ENCODE measurements at places on chromosomes 11 and 22.
A peak's percentile ranks its signal among the peaks of the same experiment; 100 is the strongest.

DNA sequence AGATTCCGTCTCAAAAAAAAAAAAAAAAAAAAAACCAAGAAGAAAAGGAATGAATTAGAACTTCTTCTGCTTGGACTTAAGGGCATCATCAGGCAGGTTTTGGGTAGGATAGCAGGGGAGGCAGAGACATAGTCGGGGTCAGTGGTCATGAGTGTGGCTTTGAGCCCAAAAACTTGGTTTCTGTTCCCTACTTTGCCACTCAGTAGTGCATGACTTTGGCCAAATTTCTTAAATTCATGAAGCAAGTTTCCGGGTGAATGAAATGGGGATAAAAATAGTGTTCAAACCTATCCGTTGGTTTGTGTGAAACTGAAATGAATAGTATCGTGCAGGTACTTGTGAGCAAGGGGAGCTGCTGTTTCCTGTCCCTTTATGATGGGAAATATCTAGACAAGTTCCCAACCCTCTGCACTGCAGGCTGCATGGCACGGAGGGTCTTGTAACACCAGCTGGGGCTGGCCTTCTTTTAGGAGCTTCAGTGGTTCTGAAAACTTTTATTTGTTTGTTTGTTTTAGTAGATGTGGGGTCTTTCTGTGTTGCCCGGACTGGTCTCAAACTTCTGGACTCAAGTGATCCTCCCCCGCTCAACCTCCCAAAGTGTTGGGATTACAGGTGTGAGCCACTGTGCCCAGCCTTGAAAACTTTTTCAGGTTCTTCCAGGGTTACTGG is 18.4 kb downstream of the NEAT1 start:
- DNase-seq = no peak

DNA sequence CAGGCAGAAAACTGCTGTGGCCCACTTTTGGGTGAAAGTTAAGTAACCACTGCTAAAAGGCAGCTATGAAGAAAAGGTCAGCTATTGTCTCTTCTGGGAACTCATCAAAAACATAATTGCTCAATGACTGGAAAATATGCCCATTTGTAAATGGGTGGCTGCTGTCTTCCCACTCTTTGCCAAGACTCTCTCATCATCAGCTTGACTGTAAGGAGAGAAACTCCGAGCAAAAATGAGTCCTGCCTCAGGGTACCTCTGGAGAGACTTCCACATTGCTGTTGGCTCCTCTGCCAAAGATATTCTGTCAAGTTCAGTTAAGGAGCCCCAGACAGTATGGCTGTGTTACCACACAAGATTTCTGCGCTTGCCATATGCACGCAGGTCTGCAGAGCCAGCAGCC is 138.7 kb downstream of the BBOX1 start:
- no peak for DNase-seq

DNA sequence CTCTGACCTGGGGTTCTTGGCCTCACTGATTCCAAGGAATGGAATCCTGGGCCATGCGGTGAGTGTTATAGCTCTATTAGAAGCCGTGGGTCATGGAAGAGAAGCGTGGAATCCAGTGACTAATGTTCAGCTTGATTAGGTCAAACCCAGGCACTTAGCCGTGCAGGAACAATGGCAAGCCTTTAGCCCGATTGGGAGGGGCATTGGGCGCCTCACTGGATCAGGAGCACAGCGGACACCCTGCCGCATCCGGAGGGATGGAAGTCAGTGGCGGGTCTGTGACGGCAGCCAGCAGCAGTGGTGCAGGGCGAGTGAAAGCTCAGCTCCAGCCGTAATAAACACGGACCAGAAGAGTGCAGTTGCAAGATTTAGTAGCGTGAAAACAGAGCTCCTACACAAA is 20.5 kb upstream of the SLC17A6 start:
- DNase-seq = no peak

GRCh38 chr11:73376803-73377629 is 817 bp downstream of the RELT start:
- DNase-seq = peak; percentile 56

DNA sequence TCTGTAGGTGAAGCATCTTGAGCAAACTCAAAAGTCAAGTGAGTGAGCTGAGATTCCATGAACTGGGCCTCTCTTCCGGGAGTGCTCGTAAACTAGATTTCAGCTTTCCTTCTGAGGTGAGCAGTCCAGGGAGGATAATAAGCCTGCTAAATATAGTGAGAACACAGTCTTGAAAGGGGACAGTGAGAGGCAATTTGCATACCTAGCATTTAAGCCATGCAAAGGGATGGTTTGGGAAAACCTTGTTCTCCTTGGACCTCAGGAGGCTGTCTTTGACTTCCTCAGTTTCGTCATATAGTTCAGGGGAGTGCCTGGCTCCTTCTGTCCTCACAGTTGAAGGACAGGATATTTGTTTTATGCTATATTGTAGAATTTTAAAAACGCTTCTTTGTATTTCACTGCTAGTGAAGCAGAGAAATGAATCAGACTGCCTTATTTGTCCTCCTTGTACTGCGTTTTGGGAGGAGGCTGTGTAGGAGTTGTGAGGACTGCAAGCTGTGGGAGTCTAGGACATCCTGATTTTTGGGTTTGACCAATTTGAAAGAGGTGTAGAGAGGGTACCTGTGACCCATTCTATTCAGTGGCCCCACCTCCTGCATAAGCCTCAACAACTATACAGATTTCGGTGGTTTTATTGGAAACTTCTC is 11.0 kb upstream of the SORL1-AS1 start:
- no peak for DNase-seq

DNA sequence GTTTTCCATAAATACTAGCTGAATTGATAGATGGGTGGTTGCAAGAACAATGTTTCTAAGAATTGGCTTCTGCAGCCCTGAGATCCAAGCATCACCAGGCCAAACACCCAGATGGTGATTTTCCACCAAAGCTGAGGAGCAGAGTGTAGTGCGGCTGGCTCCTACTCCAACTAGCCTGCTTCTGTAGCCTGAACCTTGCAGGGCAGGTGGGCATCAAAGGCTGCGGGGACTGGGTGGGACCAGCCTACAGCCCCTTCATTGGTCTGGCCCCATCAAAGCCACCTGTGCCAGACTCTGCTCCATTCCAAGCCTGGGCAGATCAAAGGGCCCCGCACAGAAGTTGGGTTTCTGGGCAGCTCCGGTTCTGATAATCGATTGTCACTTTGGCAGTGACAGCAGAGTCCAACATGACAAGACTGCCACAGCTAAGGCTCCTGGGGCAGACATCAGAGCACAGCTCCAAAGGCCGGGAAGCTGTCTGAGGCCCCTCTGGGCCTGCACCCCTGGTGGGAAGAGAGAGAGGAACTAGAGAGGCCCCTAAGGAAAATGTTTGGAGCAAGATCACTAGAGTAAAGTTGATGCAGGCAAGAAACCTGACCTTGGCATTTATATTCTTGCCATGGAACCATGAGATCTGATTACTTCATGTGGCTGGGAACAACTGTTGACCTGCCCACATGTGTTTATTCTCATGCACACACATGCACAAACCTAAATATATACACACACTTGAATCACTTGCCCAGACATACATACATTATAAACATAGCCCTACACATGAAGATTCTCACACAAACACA is 582.9 kb downstream of the INSC start:
- no peak for DNase-seq

DNA sequence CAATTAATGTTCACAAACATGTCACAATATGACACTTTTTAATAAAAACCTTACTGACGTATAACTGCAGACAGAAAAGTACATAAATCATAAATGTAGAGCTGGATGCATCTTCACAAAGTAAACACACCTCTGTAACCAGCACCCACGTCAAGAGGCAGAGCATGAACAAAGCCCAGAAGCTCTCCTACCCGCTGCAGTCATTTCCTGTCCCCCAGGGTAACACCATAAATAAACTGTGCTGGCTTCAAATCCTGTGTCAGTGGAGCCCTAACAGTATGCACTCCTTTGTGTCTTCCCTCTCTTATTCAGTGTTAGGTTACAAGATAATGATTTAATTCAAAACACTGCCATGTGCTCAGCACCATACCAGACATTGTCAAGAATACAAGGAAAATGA is 5.7 kb downstream of the SYT13 start:
- no peak for DNase-seq

DNA sequence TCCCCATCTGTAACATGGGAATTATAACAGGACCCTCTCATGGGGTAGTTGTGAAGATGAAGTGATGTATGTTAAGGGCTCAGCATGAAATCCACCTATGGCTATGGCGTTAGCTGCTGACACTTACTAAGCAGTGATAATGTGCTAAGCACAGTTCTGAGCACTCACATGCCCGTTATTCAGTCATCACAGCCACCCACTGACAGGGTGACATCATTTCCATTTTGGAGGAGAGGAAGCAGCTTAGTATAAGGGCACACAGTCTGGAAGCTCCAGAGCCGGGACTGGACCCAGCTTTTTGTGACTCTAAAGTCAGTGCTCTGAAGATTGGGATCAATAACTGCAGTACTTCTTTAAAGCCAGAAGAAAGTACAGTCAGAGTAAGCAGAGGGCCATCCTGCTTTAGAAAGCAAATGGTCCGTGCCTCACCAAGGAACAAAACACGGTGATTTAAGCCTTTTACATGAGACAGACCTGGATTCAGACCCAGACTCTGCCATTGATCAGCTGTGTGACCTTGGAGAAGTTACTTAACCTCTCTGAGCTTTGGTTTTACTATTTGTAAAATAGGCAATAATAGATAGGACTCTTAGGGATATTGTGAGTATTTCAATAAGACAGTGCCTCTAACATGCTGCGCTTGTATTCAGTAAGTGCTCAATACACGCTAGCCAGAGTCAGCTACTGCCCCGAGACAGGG is 61.5 kb downstream of the SGSM1 start:
- no peak for DNase-seq

- DNase-seq = no peak
Measured at GRCh38 chr11:47354913-47355282, 2.4 kb upstream of the MYBPC3 start.

DNA sequence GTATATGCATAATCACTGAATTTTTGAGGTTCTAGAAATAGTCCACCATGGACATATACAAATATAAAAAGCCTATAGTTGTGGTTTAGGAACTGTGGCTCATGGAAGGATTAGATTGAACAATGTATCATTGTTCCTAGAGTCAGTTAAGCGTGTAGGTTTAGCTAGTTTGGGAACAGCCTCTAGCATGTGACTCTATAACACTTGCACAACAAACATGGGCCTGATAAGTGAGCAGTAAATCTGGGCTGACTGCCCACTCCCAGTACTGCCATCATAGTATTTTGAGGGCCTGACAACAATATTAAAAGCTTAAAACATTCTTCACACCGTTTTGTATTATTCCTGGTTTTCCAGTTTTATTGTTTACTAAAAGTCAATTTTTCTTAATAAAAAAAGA is 47.0 kb downstream of the YAP1 start:
- DNase-seq = no peak

GRCh38 chr11:94469416-94469815 is 24.2 kb downstream of the MRE11 start:
- DNase-seq = no peak

GRCh38 chr22:49202226-49202625 is 625.4 kb downstream of the BRD1 start:
- no peak for DNase-seq

All from stimulated activated CD4-positive, alpha-beta T cell treated with anti-CD3 and anti-CD28 coated beads, Interleukin-1b, Interleukin-23, amount 100 ng/mL, for 24 hours (primary cell).